ENCODE measurements at places on chromosomes 1 and 21.

DNA sequence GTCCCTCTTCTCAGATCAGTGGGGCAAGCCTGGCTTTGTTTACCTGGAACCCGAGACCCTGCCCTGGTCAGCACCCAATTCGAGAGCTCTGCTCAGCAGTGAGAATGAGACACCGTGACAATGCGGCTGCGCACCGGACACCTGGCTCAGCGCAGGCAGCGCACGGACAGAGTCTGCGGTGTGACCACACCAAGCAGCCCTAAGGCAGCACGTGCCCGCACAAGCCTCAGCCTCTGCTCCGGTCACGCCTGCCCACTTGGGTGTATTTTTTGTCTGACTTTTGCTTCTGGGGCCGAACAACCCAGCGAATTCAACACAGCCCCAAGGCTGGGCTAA is 4.7 kb downstream of the KRTAP10-8 start:
- DNase-seq = no peak

GRCh38 chr1:234549447-234550021 is 60.4 kb downstream of the IRF2BP2 start:
- no peak for DNase-seq

- no peak for DNase-seq
These were observed 8.8 kb downstream of the GIPC2 start for GRCh38 chr1:78054559-78054958.

- DNase-seq = peak; percentile 41
These were observed 73.4 kb downstream of the HUNK start for GRCh38 chr21:31946231-31946630.

- DNase-seq = no peak
These were observed 75.0 kb upstream of the BCAR3 start for GRCh38 chr1:93756657-93757056.
